ENCODE measurements at places on chromosomes 3 and 15.

DNA sequence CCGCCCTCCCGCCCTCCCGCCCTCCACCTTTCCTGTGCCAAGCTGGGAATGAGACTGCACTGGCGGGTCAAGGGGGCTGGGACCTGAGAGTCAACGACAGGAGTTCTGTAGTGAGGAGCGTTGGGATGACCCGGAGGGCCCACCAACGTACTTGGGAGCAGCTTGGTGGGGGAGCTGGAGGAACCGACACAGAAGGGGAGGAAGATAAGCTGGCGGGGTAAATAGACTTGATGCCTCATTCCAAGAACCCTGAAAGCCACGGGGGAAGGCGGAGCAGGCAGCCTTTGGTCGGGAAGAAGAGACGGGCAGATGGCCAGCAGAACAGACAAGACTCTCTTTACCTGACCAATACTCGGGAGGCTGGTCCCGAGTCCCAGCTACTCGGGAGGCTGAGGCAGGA is 277 bp downstream of the FMN1 start:
- DNase-seq: no peak

- DNase-seq: no peak
Observed at GRCh38 chr15:88040516-88040915, 216.0 kb downstream of the NTRK3 start.

DNA sequence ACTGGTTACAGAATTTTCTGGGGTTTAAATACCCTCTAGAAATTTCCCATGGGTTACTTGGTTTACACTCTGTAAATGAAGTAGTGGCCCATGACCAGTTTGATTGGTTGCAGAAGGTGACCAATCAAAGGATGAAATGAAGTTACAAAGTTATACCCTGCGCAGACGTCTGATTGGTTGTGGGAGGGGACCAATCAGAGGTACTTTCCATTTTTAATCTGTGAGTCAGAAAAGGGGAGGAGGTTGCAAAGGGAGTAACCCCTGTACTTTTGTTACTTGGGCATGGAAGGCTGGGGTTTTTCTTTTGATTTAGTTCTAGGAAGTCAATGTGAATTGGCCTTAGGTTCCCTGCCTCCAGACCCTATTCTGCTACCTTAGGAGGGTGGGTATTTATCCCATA is 18.7 kb upstream of the APH1B start:
- no peak for DNase-seq

DNA sequence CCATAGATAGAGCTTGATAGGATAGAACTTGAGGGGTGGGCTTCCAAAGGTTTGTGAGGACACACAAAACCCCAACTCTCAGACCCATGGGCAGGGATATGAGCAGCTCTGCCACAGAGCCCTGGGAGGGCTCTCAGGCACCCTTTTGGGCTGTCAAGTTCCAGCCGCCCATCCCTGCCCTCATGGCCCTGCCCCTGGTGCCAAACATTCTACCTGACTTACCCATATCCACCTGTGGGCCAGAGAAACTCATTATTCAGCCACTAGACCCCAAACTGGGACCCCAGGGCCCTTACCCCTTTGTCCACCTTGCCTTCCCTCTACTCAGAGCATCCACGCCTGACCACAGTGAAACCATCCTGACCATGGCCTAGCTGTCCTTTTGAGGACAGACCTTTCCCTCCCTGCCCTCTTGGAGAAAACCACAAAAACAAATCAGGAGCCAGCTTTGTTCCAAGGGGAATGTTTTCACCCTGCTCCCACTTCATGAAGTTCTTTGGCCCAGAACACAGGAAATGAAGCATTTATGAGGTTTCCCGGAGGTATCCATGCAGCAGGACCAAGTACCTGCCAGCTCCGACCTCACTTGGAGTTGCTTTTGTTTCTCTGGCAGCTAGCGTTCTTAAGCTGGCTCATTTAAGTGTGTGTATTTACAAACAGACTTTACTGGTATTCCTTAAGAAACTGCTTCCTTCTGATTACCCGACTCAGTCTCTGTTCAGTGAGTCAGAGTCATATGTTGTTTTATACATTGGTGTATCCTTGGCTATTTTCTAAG is 34.2 kb upstream of the GALNT15 start:
- DNase-seq: peak; percentile 93

- no peak for DNase-seq
Observed at GRCh38 chr3:127785711-127786265, 36.5 kb downstream of the MGLL start.

GRCh38 chr15:68449389-68449788 is 17.4 kb upstream of the ITGA11 start:
- no peak for DNase-seq

- DNase-seq: no peak
Observed at GRCh38 chr3:189712906-189713483, 81.8 kb downstream of the TP63 start.

DNA sequence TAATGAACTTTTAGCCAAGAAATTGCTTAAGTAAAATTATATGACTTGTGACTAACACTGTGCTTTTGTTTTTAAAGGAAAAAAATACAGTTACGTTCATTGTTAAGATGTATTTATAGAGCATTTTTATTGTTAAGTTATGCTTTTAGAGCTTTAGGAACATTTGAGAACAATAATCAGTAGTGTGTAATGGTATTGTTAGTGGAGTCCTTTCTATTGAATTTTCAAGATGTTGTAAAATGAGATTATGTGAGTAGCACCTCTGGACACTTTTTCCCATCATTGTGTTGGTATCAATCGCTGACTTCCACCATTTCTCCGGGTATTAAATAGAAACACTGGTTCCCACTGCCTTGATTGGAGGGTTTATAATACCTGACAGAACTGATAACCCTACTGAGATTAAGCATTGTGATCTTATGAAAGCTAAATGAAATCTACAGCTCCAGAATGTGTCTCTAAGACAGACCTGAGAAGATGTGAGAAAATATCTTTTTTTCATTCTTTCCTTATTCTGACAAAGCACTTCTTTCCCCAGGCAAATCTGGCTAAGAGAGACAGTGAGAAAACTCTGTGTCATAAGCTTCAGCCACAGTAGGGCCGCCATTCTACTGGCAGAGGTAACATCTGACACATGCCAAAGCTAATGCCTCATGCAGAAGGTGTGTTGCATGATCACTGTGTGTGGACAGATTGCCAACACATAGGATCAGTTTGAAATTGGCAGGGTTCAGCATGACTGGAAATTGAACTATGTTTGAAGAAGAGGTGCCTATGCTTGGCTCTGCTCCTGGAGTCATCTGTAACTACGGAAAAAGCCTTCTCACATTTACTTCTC is 610.8 kb downstream of the MECOM start:
- no peak for DNase-seq
